ENCODE measurements at places on chromosomes 2 and 18. TPM values are rescaled to one million over a fixed set of nuclear protein-coding genes. Genes with fewer than 3 reads are reported as not detected.

DNA sequence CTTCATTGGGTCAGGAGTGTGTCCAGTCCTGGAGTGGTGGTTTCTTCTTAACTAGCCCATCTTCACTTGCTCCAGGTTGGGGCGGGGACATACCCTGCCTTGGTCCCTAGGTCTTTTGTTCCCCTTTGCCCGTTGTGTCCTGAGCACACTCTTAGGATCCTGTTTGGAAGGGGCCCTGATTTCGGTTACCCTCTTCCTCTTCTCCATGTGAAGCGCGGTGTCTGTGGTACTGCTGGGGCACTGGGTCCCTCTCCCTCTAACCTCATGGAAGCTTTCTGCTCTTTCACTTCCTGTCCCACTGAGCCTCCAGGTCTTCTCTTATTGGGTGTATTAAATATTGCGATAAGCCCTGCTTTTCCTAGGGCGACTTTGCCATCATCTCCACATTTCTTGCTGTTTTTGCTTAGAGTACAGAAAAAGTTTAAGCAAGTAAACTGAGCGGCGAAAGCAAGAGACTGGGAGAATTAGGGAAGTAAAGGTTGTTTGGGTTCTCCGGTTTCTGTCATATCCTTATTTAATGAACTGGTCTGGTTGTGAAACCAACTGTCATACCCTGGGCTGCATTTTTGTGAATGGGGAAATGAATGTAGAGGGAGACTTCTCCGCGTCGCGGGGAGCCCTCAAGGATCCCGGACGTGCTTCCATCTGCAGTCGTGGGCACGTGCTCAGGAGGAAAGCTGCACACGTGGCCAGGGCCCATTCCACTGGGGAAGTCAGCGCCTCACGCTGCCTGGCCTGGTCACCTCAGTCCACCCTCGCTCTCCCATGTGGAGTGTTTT lies 73.8 kb upstream of the B3GNT7 start:
- DNase-seq: peak; percentile 80
- H3K27ac ChIP-seq: no peak overlapping the region
- H3K4me1 ChIP-seq: no peaks in the 10 kb centered on the region

GRCh38 chr2:64062840-64063239 lies 43.6 kb upstream of the VPS54 start:
- H3K27ac ChIP-seq: no peak overlapping the region
- no peaks in the 10 kb centered on the region for H3K27me3 ChIP-seq
- no peaks in the 10 kb centered on the region for H3K36me3 ChIP-seq

DNA sequence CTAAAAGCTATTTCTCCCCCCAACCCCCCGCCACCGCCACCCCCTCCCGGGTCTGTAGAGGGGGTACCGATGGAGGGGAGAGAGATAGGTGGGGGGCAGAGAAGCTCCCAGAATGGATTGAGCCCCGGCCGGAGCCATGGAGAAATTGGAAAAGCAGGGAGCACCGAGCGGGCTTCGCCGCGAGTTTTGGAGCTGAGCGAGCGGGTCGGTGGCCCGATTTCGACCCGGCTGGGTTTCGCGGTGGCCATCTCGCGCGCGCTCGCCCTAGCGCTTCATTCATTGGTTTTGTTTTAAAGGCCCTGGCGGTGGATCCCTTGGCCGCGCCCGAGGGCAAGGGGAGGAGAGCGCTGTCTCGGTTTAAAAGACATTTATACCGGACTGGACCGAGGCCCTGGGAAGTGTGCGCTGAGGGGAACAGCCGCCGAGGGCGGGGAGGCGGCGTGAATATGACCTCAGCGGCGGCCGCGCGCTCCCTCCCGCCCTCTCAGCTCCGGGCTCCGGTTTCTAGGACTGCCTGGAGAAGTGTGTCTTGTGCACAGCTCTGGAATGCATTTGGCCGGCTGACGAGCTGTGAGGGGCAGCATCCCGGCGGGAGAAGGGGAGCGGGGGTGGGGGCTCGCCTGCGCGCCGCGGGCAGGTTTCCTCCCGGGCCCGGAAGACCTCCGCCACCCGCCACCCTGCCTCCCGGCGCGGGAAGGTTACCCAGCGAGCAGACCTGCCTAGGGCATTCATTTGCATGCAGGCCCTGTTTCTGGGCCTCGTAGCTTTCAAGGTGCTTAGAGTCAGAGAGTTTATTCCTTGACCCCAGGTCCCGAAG lies 1.7 kb upstream of the SMAD7 start:
- H3K36me3 ChIP-seq: no peaks in the 10 kb centered on the region
- no peaks in the 10 kb centered on the region for H3K27me3 ChIP-seq
- peak overlapping the region; percentile 96 for H3K27ac ChIP-seq
- peaks cover 7% of the 10 kb centered on the region for H3K4me1 ChIP-seq
- peak; percentile 94 for DNase-seq

DNA sequence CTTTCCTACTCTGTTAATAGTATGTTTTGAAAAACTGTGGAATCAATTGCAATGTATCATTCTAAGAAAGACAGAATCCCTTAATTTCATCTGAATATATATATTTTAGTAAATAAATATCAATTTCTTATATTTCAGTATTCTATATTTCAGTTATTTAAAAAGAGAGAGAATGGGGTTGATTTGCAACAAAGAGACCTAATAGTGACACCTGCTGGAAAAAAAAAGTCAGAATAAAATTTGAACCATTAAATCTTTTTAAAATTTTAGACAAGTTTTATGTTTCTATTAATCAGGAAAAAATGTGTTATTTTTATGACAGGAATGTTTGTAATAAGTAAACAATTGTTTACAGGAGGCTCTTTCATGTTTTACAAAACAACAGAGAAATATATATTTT lies 20.7 kb upstream of the CCNT2 start:
- H3K27me3 ChIP-seq: no peaks in the 10 kb centered on the region
- no peak for DNase-seq
- H3K4me1 ChIP-seq: no peaks in the 10 kb centered on the region
- H3K27ac ChIP-seq: no peak overlapping the region
- no peak overlapping the region for H3K4me3 ChIP-seq

HOXD13 gene
- total RNA-seq: not detected

DNA sequence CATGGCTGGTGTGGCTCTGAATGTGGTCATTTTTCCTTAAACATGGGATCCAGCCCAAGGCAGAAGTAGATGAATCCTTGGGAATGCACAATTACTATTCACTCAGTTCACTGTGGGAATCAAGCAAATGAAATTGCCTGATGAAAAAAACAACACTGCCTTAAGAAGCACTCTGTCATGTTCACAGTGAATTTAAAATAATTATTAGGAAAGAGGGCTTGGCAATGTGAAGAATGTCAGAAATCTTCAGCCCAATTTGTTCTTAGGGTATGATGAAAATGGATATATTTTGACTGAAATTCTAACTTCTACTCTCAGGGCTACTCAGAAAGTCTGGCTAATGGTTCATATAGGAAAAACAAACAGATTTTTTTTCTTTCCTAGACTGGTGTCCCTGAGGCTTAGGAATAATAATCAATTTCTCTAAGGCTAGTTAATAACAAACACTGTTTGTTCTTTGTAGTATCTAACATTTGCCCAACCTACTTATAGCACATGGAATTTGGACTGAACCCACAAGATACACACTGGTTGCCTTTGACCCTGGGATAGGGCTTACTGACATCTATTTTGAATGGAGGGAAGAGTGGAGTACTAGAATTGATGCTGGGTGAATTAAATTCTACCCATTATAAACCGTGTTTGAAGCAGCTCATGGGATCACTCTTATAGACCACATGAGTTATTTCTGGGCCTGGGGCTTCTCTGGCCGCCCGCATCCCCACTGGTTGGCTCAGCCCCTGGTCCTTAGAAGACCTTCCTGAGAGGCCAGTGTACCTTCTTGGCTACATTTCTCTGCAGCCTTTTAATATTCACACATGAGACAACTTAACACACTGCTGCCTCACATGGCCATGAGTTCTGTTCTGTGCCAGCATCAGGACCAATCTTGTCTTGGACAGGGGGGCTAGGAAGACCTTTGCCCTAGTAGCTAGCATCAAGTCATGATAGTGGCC lies 8.3 kb upstream of the MRPL33 start:
- H3K36me3 ChIP-seq: no peaks in the 10 kb centered on the region
- H3K27me3 ChIP-seq: no peaks in the 10 kb centered on the region
- H3K27ac ChIP-seq: no peak overlapping the region
- H3K4me1 ChIP-seq: no peaks in the 10 kb centered on the region
- H3K4me3 ChIP-seq: no peak overlapping the region

GRCh38 chr2:111100087-111100764 lies 20.5 kb upstream of the BCL2L11 start:
- H3K4me3 ChIP-seq: no peak overlapping the region
- no peaks in the 10 kb centered on the region for H3K36me3 ChIP-seq
- DNase-seq: no peak
- no peaks in the 10 kb centered on the region for H3K27me3 ChIP-seq

SPC25 gene
- 0.93 TPM for total RNA-seq

DNA sequence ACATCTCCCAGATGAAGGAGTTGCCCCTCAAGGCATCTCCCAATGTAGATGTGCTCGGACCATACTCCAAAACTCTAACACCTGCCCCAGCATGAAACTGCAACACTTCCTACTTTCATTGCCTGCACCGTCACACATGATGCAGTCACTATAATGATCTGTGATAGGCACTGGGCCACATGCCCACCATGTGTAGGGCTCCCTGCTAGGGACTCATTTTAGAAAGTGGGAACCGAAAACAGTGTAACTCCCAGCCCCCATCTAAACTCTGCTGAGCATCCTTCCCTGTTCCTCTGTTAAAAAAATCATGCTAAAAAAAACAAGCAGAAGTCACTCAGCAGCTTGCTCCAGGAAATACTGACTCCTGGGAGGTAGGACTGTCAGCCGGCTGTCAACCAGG lies 496.1 kb upstream of the RAB6C start:
- H3K27ac ChIP-seq: no peak overlapping the region
- no peak for DNase-seq
- no peak overlapping the region for H3K4me3 ChIP-seq

SCYGR2 gene
- total RNA-seq: not detected

NEU2 gene
- total RNA-seq: not detected

- no peaks in the 10 kb centered on the region for H3K4me1 ChIP-seq
- DNase-seq: no peak
- no peak overlapping the region for H3K4me3 ChIP-seq
- no peak overlapping the region for H3K27ac ChIP-seq
- H3K36me3 ChIP-seq: no peaks in the 10 kb centered on the region
- H3K27me3 ChIP-seq: no peaks in the 10 kb centered on the region
Measured at GRCh38 chr18:8229787-8230186, 379.4 kb upstream of the RAB12 start.

GRCh38 chr2:239331560-239331959 lies 69.3 kb downstream of the HDAC4 start:
- peak; percentile 34 for DNase-seq
- no peaks in the 10 kb centered on the region for H3K27me3 ChIP-seq
- H3K36me3 ChIP-seq: no peaks in the 10 kb centered on the region
- no peaks in the 10 kb centered on the region for H3K4me1 ChIP-seq

DNA sequence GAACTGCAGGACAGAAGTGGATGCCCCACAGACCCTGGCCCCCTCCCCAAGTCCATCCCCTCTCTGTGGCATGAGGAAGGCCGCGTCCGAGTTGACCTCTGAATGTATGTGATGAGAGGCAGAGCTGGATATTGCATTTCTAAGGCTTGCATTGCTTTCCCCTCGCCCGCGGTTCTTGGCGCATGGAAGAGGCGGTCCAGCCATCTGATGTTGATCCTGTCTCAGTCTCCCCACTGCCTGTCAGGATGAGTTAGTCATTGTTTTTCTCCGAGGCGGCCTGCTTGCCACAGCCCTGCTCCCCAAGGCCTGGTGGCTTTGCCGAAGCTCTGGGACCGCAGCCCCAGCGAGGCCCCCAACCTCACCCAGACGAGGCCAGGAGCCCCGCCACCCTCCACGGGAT lies 88.6 kb downstream of the SMAD7 start:
- DNase-seq: peak; percentile 70
- no peaks in the 10 kb centered on the region for H3K4me1 ChIP-seq
- no peaks in the 10 kb centered on the region for H3K27me3 ChIP-seq
- no peak overlapping the region for H3K27ac ChIP-seq
- no peak overlapping the region for H3K4me3 ChIP-seq
- H3K36me3 ChIP-seq: no peaks in the 10 kb centered on the region

- H3K36me3 ChIP-seq: no peaks in the 10 kb centered on the region
- no peaks in the 10 kb centered on the region for H3K27me3 ChIP-seq
- H3K4me1 ChIP-seq: peaks cover 3% of the 10 kb centered on the region
- no peak overlapping the region for H3K4me3 ChIP-seq
Measured at GRCh38 chr2:237723602-237724001, 75.0 kb upstream of the RBM44 start.

GRCh38 chr18:48022531-48023329 lies 92.3 kb upstream of the SMAD2 start:
- no peak for DNase-seq
- H3K27ac ChIP-seq: no peak overlapping the region
- H3K27me3 ChIP-seq: no peaks in the 10 kb centered on the region
- no peak overlapping the region for H3K4me3 ChIP-seq

RHBDD1 gene
- 35.6 TPM for total RNA-seq

DNA sequence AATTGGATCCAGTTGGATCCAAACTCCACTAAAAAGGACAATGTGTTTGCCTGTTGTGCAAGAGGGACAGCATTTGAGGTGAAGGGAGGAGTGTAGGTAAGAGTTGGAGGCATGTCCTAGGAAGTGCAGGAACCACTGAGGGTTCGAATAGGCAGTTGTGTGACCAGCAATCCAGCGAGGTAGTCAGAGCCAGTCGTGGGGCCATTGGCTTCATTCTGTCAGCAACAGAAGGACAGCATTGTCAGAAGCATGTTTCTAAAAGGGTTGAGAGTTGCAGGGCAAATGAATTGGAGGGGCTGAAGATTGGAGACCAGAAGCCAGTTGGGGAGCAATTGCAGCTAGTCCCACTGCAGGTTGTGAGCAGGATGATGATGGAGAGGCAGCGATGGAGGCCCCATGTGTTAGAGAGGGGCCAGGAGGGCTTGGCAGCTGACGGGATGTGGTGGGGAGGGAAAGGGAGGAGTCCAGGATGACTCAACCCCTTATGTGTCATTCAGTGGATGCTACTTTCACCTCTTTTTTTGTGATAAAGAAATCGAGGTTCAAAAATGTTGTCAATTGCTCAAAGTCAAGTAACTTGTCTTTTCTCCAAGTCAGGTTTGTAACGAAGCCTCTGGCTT lies 96.7 kb upstream of the SIX3 start:
- H3K4me1 ChIP-seq: no peaks in the 10 kb centered on the region
- no peak for DNase-seq
- no peaks in the 10 kb centered on the region for H3K27me3 ChIP-seq
- no peaks in the 10 kb centered on the region for H3K36me3 ChIP-seq
- no peak overlapping the region for H3K27ac ChIP-seq
- no peak overlapping the region for H3K4me3 ChIP-seq

ZSWIM2 gene
- total RNA-seq: not detected

DNA sequence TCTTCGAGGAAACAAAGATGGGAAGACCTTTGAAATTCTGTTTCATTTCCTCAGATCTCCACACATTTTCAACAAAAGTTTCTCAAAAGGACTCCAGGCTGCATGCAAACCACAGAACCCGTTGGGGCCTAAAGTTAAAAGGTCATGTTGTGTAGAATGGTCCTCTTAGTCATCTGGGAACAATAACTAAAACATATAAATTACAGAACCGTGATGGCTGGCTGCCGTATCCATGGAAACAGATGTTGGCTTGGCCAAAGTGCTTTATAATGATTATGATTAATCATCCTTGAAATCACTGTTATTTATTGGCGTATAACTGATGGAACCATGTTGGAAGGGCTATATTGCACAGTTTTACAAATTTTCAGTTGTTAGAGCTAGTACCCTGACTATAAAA lies 182.8 kb upstream of the CRIM1 start:
- DNase-seq: no peak
- H3K4me1 ChIP-seq: no peaks in the 10 kb centered on the region
- no peak overlapping the region for H3K27ac ChIP-seq
- no peak overlapping the region for H3K4me3 ChIP-seq
- H3K27me3 ChIP-seq: no peaks in the 10 kb centered on the region
